ENCODE measurements at places on chromosomes 7 and 10. TPM values are rescaled to one million over a fixed set of nuclear protein-coding genes. Genes with fewer than 3 reads are reported as not detected.

- DNase-seq, result no peak
These were observed 22.1 kb upstream of the FBXW4 start for GRCh38 chr10:101716891-101717659.

DNA sequence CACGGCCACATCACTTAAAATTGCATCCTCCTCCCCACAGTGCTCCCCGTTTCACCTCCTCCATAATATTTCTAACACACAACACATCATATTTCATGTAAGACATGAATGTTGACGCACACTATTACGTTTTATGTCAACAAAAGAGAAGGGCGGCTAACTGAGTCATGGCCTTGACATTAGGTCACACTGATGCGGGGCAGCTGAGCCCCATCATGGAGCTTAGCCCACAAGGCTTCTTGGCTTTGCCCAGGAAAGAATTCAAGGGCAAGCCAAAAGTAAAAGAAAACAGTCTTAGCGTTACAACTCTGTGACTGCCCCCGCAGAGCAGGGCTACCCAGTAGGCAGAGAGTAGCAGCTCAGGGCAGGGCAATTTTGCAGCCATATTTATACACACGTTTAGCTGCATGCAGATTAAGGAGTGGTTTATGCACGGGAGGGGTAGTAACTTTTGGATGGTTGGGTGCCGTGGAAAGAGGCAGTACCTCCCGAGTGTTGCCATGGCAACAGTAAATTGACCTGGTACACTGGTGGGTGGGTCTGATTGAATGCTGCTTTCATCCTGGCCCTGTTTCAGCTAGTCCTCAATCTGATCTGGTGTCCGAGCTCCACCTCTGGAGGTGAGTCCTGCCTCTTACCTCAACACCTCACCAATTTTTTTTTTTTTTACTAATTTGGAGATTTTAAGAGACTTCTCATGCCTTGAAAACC is 156.2 kb upstream of the FRMD4A start:
- no peak for DNase-seq

DNA sequence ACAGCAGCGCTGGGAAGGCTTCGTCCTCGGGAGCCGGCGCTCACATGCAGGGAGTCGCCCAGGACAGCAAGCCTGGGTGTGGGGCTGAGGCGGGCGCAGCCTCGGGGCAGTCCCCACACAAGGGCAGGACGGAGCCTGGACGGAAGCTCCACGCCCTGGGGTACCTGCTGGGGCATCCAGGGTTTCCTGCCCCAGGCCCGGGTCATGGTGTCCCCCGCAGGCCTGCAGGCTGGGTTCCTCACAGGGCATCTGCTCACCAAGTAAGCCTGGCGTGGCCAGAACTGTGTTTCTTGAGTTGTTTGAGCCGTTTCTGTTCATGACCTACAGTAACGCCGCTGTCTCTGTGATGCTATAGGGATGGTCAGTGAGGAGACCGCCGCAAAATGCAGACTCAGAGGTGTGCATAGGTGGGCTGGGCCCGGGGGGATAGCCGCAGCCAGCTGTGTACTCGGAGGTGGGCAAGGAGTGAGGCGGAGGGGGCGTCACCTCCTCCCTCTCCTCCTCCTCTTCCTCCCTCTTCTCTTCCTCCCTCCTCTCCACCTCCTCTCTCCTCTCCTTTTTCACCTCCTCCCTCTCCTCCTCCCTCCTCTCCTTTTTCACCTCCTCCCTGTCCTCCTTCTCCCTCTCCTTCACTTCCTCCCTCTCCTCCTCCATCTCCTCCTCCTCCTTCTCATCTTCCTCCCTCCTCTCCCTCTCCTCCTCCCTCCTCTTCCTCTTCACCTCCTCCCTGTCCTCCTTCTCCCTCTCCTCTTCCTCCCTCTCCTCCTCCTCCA is 438.9 kb downstream of the DNAJB6 start:
- DNase-seq, result no peak

- no peak for DNase-seq
These were observed 190.1 kb downstream of the SDHAF3 start for GRCh38 chr7:97307521-97308108.

Gene ZNF438
- total RNA-seq, result 6.5 TPM

Gene MARCHF5
- 20.7 TPM for total RNA-seq

Gene BAIAP2L1
- total RNA-seq, result 0.04 TPM

Gene ANKRD22
- not detected for total RNA-seq

Gene CCDC7
- 11.4 TPM for total RNA-seq

Data from pulmonary artery endothelial cell (primary cell).